HuH-7 (cell line): ENCODE measurements at places on chromosomes 7 and 10.

- DNase-seq: no peak
Observed at GRCh38 chr10:18984531-18984930, 64.1 kb upstream of the MALRD1 start.

- no peak for DNase-seq
Observed at GRCh38 chr7:147911201-147911601, 679.4 kb upstream of the C7orf33 start.

DNA sequence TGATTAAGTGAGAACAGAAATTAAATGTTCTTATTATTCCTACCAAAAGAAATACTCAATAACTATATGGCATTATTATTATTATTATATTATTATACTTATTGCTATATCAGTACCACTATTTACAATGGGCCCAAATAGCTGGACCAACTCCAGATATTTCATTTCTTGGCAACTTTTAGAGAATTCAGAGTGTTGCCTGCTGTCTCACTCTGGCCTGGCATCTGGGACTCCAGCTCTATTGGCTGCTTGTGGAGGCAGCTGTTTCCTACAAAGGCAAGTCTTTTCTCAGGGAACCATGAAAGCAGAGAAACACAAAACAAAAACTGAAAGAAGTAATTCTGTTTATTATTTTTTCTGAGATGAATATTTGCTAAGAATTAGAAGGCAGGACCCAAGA lies 105.1 kb upstream of the SORCS1 start:
- no peak for DNase-seq

DNA sequence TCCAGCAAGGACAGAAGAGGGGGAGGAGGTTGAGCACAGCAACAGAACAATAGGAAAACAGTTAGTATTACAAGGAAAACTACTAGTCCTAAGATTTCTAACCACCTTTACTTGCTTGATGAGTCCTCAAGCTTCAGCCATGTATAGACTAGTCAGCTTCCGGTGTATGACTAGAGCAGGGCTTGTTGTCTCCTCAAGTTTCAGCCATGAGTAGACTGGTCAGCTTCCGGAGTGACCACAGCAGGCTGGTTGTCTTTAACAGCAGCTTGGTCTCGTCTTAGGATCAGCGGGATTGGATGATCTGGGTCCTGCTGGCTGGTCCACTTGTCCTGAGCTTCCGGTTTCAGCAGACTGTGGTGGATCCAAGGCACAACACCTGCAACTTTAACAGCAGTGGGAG lies 10.6 kb upstream of the ZNF239 start:
- no peak for DNase-seq

GRCh38 chr10:43863859-43864591 lies 215.3 kb upstream of the ZNF32 start:
- DNase-seq: no peak

DNA sequence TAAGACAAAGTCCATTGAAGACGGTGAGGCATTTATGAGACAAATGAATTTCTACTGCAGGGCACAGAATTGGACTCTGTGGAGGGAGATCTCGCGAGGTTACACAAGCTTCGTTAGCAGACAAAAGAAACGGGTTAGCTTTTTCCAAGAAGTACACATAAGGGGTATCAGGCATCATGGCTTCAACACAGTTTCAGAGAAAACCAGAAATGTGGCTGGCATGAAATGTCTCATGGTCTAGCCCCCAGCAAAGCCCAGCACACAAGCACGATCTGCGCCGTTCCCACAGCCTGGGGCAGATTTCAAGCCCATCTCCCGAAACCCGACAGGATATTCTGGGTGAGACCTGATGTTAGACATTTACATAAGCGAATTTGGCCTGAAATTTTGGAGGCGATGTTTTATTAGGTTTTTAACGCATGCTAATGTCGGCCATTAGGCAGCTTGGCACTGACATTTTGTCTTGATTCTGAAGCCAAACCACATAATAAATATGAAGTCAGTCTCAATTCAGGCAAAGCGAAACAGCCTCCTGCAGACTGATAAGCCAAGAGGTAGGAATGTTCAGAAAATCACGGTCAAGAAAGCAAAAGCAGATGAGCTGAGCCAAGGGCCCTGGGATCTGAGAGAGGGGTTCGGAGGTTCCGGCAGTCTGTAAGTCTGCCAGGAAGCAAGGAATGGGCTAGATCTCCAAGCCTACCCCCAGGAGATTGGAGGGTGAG lies 240.5 kb downstream of the PRPF18 start:
- DNase-seq: no peak

- no peak for DNase-seq
Observed at GRCh38 chr10:26243351-26243720, 26.8 kb downstream of the GAD2 start.

GRCh38 chr7:133504825-133505224 lies 251.9 kb downstream of the EXOC4 start:
- DNase-seq: no peak

- no peak for DNase-seq
Observed at GRCh38 chr10:108601851-108602250, 1321.5 kb downstream of the XPNPEP1 start.

DNA sequence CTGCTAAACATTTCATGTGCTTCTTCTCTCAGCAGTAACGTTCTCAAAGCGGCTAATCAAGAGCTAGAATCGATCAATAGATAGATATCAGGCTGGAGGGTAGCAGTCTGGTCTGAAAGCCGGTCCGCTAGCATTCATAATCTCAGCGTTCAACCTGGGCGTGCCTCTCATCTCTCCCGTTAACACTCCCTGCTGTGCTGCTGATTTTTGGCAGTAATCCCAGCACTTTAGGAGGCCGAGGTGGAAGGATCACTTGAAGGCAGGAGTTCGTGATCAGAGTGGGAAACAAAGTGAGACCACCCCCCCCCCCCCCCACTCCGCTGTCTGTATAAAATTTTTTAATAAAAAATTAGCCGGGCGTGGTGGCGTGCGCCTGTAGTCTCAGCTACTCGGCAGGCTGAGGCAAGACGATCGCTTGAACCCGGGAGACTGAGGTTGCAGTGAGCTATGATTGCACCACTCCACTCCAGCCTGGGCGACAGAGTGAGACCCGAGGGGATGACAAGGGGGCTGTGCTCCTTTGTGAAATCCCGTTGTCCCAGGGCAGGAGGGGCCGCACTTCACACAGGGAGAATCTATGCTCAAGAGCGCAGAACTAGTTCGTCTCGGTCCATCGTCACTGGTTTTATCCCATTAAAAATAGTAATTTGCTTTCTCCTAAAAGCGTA lies 624 bp upstream of the CEP55 start:
- DNase-seq: peak; percentile 28

DNA sequence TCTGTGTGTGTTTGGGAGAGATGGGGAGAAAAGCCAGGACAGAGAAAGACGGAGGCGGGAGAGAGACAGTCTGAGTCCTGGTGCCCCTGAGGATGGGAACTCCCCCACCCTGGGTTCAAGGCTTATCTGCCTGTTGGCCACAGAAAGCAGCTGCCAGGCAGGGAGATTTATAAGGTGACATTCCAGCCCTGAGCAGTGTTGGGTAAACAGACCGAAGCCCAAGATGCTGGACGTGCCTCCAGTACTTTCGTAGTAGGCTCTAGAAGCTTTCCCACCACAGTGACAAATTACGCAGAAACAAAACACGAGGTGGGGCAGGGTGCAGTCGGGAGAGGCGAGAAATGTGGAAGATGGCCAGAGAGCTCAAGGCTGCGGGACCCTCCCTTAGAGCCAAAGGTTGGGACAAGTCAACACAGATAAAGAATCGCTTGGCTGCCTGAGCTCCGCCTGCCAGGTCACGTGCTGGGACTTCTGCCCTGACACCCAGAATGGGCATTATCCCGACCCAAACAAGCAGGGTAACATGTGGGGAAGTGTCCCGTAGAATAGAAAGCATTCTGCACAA lies 41.1 kb downstream of the CCDC3 start:
- no peak for DNase-seq

DNA sequence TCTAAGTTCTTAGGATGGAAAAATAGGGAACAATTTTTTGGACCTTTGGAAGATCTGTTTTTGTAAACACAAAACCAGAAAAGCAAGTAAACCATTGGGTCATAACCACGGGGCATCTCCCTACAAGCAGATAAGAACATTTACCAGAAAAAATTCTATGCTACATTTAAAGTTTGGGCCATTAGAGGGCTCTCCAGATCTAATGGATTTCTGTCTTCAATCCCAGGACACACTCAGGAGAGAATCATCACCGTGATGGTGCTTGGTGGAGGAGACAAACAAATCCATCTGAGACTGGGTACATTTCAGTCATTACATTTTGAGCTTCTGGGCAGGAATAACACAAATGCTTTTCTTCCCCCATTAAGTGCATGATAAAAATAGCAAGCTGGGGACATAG lies 178.4 kb upstream of the TARP start:
- DNase-seq: peak; percentile 13

DNA sequence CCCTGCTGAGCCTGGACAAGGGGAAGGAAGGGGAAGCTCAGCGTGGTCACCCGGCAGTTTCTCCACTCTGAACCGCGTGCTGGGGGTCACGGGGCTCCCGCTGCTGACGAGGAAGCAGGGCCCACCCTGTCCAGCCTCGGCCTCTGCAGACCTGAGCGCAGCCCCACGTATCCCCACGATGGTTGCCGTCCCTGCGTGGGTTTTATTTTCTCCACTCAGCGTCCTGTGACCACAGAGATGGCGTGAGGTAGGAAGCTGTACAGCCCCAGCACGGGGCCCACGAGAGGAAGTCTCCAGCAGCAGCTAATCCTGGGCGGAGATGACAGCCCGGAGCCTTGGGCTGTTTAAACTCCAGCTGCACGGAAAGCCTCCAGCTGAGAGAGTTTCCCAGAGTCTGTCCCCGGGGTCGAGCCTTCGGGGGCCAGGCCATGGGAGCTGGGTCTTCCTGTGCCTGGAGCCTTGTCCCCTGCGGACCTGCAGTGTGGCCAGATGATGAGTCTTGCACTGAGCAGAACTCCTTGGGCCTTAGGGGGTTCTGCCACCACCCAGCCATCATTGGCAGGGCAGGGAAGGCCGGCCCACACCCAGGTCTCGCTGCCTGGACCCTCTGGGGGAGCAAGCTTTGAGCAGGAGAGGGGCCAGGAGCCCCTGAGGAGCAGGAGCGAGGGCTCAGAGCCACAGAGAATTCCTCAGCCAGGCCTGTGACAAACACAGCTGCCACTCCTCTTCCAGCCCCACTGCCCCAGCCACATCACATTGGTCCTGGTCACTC lies 72.8 kb upstream of the FAM20C start:
- no peak for DNase-seq

DNA sequence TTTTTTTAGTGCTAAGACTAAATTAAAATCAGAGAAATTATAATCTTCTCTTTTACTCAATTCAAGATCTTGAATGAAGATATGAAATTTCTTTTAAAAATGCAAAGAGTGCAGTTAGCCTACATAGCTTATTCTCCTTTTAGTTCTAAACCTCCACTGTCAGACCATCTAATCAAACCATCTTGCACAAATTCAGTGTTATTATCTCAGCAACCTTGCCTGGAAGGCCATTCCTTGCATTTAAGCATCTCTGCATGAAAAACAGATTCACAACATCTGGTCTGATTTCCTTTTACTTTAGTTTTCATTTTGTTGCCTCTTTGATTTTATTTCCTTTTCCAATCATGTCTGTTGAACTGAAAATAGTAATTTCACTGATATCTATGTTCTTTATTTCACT lies 527.2 kb upstream of the LRRTM3 start:
- DNase-seq: no peak

- no peak for DNase-seq
Observed at GRCh38 chr7:133331861-133332260, 79.0 kb downstream of the EXOC4 start.

DNA sequence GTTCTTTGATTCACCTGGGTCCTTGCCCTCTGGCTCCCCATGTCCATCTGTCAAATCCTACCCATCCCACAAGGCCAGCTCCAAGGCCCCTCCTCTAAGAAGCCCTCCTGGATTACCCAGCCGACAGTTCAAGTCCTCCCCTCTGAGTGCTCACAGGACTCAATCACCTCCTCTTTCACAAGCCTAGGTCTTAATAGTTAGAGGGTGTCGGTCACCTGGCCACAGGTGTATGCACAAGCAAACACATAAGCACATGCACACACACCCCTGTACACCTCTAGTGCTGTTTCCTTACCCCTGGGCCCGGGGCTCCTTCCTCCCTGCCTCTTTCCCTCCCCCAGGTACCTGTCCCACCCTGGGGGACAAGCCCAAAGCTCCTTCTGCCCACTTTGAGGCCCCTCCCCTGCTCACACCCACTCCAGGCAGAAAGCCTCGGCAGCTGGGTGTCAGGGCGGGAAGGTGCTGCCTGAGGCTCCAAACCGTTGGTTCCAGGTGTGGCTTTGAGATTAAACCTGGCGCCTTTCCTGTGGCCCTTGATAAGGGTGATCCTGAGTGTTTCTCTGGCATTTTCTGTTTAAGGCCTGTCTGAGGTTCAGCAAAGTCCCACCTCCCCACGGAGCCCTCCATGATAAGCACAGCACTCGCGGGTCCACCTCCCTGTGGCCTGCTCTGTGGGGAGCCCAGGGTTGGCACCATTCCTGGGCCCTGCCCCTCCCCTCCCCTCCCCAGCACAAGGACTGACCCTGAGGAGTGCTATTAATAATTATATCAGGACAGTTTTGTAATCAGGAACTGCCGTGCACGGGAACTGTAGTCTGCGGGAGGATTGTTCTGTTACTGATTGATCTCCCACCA lies 14.6 kb upstream of the AQP1 start:
- peak; percentile 52 for DNase-seq

DNA sequence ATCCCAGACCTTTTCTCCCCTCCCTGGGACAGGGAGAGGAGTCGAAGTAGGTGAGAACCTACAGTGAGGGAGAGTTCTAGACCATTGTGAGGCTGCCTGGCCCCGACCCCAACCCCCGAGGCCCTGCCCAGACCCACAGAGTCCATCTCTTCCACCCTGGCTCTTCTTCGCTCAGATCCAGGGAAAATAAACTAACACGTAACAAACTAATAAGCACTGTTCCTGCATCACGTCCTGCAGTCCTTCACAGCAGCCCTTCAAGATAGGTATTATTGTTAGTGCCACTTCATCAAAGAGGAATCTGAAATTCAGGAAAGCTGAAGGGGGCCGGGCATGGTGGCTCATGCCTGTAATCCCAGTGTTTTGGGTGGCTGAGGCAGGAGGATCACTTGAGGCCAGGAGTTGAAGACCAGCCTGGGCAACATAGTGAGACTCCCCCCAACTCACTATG lies at the start of gene SPACDR:
Gene SPACDR (minus strand): TSS at position 51 of the 451 bp plus-strand sequence. CDS start 235 bp downstream, outside the sequence.
- DNase-seq: no peak

DNA sequence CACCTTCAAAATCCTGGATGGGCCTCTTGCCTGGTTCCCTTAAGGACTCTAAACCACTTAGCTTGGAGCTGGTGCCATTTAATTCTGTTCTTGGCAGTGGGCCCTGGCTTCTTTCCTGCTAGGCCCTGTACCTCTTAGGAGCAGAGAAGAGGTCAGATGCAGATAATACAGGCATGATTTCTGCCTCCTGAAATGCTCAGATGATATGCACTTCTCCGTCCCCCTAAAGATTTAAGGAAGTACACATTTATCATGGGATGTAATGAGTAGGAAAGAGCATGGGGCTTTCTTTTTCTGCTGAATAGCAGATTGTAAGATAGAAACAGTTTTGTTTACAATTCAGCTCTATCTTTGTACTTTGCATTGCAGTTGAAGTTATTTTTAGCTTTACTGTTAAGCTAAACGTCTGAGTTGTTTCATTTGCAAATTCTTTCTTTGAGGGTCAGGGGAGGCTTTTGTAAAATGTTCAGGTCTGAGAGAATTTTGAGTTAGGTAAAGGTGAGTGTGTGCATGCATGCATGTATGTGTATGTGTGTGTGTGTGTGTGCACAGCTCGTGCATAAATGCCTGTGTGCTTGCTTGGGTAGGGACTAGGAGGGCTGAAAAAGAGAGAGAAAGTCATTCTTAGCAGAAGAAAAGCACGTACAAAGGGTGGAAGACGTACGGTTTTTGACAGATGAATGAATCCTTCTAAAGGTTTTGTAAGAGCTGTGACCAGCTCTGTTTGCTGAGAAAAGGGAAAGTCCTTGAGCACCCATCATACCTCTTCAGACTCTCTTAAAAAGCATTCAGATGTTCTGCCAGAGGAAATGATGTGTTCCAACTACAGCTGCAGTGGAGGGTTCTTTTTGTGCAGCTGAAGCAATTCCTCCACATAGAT lies 364.2 kb downstream of the AUTS2 start:
- DNase-seq: no peak
